GM12864 (cell line): ENCODE measurements at places on chromosomes 1 and 21.

- peak; percentile 71 for DNase-seq
Measured at GRCh38 chr1:10965546-10966226, 46.8 kb upstream of the TARDBP start.

- DNase-seq = peak; percentile 19
Measured at GRCh38 chr1:11478571-11479374, at the start of gene DISP3. Gene DISP3, plus strand, starts transcription at chr1:11479155. Its CDS starts 21,838 bp downstream, at chr1:11500993.

DNA sequence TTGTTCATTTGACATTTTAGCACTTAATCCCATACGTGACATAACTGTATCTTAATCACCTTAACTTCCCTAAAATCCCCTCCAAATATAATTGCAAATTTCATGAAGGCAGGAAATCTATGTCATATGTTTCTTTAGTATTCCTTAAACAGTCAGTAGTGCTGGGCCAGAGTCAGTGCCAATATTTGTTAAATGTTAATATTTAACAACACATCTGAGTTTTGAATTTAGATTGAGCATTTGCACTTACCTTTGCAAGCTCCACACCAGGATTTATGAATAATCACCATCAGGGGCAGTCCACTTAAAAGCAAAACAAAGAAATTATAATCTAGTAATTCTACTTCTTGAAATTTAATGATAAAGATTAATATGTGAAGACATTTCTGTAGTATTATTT lies 5.3 kb downstream of the KTI12 start:
- DNase-seq = no peak

DNA sequence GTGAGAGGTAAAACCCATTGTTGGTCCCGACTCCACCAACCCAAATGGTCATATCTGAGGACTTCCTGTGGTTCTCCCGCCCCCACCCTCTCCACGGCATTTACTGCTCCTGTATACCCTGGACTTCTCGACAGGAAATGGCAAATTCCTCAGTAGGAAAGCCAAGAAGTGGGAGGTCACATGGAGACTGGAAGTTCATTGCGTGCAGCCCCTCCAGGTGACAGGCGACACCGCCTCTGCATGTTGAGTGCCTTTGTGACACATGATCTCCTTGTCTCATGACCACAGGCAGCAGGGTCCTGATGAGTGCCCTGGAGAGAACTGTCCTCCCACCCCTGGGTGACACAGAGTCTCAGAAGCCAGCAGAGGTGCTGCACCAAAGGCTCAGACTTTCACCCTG lies 24.2 kb downstream of the ERG start:
- DNase-seq = no peak

- no peak for DNase-seq
Measured at GRCh38 chr21:26588446-26588845, 15.4 kb upstream of the CYYR1 start.

- no peak for DNase-seq
Measured at GRCh38 chr1:225425201-225425786, 2.5 kb downstream of the LBR start.

DNA sequence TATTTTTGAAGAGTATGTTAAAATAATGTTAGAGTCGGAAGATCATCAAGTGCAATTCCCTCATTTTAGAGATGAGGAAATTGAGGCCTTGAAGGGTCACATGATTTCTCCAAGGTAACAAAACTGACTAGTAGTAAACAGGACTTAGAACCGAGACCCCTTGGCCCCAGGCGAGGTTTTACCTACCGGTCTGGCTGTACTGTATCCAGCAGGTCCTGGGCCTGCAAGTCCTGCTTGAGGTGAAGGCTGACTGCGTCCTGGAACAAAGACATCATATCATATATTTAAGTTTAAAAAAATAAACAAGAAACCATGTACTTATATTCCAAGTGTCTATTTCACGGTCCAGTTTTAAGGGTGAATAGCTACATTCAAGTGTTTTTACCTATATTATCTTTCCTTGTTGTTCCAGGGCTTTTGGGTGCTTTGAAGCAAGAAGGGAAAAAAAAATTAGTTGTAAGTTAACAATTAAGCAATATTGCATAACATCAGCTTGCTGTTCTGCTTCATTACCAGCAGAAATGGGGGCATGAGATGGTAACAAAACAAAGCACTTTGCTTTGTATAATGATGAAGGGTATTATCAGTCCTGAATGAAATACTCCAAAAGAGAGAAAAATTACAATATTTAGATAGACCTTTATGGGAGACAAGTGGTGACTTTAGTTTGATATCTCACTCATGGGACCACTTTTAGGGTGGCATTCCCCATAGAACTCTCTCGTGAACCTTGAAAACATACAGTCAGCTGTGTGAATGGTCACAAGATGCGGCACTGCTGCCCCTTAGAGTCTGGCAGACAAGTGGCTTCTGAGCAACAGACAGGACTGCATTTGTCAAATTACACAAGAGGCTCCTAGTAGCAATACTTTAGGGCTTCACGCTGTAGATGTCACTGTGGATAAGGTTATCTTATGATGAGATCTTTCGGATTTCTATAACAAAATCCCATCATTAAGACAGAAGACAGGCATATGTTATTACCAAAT lies 29.8 kb upstream of the CFAP298 start:
- DNase-seq = no peak

GRCh38 chr1:30283199-30283962 lies 440.0 kb downstream of the MATN1 start:
- DNase-seq = no peak

GRCh38 chr1:84379917-84380180 lies 18.4 kb upstream of the DNASE2B start:
- DNase-seq = no peak

DNA sequence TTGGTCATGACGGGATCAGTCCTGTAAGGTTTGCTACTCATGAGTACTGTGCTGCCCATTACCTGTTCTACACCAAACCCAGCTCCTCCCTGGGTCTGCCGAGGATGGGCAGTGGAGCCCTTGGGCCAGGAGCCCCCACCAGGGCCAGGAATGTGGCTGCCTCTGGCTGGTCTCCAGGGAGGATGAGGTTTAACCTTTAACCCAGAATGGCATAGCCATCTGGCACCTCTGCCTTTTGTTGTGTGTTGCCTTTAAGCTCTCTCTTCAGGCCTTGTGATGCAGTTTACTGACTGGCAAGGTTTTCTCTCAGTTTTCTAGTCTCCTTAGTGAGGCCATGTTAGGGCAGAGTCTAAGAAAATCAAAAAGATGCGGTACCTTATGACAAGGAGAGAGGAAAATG lies 38.6 kb downstream of the SIPA1L2 start:
- DNase-seq = no peak

- no peak for DNase-seq
Measured at GRCh38 chr1:214712737-214713136, 109.7 kb downstream of the CENPF start.

- DNase-seq = no peak
Measured at GRCh38 chr1:91850708-91851107, 35.2 kb downstream of the TGFBR3 start.

DNA sequence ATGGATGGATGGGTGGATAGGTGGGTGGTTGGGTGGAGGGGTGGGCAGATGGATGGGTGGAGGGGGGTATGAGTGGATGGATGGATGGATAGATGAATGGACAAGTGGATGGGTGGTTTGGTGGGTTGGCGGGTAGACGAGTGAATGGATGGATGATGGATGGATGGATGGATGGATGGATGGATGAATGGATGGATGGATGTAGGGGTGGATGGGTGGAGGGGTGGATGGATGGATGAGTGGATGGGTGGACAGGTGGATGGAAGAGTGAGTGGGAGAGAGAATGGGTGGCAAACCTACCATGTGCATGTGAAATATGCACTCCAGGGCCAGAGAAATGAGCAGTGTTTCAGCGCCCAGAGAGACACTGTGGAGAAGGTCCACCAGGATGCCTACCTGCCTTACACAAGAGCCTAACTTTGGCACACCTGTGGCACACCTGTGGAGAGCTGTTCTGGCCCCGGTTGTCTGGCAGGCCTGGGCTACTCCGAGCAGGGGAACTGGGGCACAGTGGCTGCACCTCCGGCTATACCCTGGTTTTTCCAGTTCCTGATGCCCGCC lies 12.8 kb downstream of the EPHA2 start:
- no peak for DNase-seq

DNA sequence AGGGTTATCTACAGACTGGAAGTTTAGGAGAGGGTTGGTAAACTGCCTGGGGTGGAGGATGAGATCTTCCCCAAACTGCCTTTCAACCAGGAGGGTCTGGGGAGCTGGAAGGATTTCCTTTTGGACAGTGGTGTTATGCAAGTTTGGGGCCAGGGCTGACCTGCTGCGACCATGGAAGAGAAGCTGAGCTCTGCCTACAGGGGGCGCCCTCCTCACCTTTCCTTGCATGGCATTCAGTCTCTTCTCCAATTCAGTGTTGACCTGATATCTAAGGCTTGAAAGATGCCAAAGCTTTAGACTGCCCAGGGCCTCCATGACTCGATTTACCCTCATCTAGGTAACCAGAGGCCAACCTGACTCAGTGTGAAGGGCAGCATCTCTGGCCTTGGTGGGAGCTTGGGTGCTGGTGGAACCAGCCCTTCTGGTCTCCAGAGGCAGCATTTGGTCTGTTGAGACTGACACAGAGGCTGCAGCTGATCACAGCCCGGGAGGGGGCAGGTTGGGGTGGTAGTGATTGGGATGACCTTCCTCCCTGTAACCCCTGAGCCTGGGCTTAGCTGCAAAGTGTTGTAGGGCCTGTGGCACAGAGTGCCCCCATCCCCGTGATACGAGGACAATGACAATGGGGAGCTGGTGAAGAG lies 170.0 kb downstream of the GRIK3 start:
- no peak for DNase-seq

GRCh38 chr1:150273311-150273710 lies 721 bp downstream of the C1orf54 start:
- DNase-seq = no peak

DNA sequence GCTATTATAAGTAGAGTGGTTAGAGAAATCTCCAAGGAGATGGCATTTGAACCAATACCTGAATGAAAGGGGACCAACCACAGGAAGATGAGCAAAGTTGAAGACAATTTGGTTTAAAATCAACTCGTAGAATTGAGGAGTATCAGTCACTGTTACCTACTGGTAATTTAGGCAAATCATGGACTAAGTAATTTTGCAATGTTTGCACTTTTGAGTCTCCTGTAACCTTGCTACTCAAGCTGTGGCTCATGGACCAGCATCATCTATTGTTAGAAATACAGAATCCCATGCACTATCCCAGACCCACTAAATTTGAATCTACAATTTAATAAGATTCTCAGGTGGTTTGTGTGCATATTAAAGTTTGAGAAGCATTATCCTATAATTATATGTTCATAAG lies 21.8 kb downstream of the RWDD3 start:
- DNase-seq = no peak
